NK-92 treated with Interleukin-12 subunit alpha and Interleukin-12 subunit beta, amount 100 ng/mL, for 24 hours (cell line): ENCODE measurements at places on chromosomes 1 and 21.

GRCh38 chr21:38478782-38479181 is 19.5 kb downstream of the ERG start:
- no peak for DNase-seq

- peak; percentile 49 for DNase-seq
Measured at GRCh38 chr21:32770871-32771523, 558 bp downstream of the PAXBP1 start.

DNA sequence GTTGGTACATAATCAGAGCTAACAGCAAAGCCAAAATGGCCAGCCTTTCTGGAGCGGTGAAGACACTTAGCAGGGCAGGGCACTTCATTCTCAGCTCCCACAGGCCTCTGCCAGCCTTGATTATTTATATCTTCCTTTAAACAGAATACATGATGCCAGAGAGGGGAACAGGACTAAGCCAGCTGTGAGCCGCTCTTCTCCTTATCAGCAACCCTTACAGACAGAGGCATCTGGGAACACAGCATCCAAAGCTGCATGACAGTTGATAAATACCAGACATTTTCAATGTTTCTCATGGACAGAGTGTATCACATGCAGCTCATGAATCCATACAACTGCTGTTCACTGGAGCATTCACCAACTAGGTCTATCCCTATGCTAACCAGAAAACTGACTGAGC is 29.1 kb downstream of the DNAJC11 start:
- no peak for DNase-seq

GRCh38 chr1:163055531-163055930 is 13.6 kb upstream of the RGS4 start:
- no peak for DNase-seq

DNA sequence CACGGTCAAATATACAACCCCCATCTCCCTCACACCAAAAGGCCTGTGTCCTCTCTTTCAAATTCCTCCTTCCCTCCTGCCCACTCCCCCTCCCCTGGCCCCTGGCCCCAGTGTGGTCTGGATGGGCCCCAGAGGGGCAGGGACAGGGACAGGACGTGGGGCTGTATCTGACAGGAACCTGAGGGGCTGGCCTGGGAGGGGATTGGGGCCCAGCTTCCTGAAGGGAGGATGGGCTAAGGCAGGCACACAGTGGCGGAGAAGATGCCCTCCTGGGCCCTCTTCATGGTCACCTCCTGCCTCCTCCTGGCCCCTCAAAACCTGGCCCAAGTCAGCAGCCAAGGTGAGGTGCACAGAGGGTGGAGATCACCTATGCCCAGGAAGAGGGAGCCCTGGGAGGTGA is at the start of gene MPL:
Gene MPL, plus strand, starts transcription at position 231 of the 400 bp plus-strand sequence. Its CDS starts 31 bp downstream, at position 262.
- DNase-seq, result no peak
